ENCODE measurements at places on chromosomes 12 and 14.

DNA sequence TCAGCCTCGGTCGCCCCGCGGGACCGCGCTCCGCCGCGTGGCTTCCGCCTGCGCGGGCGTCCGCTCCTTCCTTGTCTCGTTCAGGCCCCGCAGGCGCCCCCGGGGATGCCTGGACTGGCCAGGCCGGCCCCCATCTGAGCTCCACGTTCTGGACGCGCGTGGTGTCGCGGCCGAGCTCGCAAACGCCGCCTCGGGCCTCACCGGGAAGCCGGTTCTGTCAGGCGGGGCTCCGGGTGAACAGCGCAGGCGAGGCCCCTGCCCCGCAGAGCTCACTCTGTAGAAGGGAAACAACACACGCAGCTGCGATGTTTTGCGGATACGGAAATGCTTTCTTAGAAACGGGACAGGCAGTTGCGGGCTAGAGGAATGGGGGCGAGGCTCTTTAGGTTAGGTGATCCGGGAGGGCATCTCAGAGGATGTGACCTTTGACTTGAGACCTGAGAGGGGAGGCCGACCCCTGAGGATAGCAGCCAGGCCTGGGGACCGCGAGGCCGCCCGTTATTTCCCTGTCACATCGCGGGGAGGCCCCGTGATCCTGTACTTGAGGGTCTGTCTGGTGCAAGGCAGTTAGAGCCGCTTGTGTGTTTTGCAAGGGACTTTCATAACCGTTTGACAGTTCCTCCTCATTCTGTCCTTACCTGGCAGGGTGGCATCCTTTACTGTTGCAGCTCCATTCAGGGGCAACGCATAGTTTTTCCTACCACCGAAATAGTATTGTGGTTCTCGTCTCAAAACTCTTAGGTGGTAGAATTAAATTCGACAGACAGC lies 584 bp downstream of the VRK1 start:
- DNase-seq: peak; percentile 41

DNA sequence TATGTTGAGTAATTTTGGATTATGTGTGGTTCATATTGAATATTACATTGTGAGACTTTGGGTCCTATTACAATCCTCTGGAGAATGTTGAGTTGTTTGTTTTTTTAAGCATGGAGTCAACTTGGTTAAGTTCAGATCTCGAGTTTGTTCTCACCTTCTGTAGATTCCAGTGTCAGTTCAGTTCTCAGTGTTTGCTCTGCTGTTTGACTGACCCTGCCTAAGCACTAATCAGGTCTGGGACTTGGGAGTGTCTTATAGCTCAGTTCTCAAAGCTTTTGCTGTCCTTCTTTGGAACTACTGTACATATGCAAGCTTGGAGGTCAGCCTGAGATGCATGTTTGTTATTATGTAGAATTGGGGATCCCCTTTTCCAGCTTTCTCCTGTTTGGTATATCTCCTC lies 63.1 kb downstream of the DIP2B start:
- no peak for DNase-seq

GRCh38 chr12:78316136-78316535 lies 485.4 kb downstream of the NAV3 start:
- no peak for DNase-seq

- DNase-seq: no peak
Measured at GRCh38 chr14:34742270-34743115, 28.1 kb upstream of the CFL2 start.

DNA sequence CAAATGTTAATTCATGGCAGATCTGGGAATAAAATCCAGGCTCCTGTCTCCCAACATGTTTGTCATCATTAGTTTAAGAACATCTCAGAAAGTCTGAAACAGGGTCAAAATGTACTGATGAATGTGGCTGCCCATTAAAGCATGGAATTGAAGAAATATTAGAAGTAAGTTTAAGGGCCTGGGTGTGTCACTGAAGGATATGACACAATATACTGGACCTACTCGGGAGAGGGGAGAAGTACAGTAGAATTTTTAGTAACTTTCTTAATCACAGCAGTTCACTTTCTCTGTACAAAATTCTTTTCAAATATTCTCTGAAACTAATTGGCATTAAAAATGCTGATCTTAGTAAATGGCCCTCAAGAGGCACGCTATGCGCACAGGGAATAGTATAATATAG lies 185.5 kb downstream of the ETV6 start:
- DNase-seq: no peak

DNA sequence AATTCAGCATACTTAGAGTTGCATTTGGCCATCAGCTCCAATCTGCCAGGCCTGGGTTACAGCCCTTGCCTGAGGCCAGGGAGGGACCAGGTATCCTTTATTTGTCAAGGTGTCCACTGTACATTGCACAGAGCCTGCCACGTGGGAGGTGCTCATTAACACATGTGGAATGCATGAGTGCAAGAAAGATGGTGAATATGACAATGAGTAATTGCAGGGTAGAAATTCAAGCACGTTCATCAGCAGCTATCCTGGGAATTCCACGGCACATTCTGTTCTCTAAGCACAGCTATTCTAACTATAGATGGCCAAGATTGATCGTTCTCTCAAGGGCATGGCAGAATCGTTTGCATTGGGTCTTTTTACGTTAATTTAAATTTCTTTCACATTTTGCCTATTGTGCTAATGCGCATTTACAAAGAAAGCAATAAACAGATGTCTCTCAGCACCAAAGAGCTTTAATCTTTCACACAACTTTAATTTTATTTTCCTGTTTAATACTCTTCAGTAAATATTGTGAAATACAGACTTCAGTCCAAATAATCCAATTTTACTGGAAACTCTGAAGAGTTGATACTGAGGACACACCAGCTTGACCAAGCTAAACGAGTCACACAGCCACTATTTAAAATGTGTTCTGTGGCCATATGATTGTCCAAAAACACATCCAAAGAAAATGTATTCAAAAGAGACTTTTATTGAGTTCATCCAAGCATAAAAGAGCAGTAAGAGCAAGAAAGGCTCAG lies 1025.7 kb upstream of the TMEM132C start:
- no peak for DNase-seq

GRCh38 chr12:120015313-120015712 lies 26.3 kb downstream of the BICDL1 start:
- peak; percentile 72 for DNase-seq

DNA sequence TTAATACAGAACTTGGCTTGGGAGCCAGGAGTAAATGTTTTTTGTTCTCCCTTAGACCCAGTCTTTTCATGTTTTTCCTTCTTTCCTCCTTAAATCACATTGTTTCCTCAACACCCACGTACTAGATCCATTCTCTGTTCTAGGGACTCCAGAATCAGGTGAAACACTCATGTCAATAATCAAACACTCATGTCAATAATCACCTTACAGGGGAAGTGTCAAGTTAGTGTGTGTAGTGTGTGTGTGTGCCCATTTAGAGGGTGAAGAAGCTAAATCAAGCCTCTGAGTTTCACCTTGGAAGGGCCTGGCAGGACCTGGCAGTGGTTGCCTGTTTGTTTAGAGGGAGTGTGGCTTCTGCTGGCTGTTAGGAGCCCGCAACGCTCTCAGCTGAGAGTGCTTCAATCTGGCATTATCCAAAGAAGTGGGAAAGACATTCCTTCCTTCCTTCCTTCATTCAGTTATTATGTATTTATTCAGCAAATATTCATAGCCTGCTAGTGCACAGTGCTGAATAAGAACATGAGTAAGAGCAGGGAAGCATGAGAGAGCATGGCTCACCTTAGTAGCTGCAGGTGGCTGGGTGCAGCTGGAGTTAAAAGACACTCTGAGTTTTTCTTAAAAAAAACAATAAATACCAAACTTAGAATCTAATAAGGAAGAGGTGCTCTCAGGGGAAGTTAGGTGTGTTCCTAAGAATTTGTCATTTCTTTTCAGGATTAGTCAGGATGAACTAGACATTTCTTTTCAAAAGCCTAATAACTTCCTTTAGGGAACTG lies 17.6 kb upstream of the EID3 start:
- no peak for DNase-seq

- no peak for DNase-seq
Measured at GRCh38 chr12:114213055-114213581, 192.8 kb downstream of the TBX5 start.

DNA sequence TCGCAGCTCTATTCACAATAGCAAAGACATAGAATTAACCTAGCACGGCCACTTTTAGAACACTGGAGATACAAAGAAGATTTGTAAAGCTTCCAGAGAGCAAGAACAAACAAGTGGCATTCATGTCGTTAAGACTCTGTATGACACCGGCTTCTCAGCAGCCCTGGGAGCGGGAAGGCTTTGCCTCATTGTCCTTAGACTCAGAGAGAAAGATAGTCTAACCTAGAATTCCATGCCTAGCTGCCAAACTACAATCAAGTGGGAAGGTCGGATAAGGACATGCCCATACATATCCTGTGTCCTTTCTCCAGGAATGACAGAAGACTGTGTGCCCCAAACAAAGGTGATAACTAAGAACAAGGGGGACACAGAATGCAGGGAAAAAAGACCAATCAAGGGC lies 1038.3 kb downstream of the BCL11B start:
- DNase-seq: no peak

DNA sequence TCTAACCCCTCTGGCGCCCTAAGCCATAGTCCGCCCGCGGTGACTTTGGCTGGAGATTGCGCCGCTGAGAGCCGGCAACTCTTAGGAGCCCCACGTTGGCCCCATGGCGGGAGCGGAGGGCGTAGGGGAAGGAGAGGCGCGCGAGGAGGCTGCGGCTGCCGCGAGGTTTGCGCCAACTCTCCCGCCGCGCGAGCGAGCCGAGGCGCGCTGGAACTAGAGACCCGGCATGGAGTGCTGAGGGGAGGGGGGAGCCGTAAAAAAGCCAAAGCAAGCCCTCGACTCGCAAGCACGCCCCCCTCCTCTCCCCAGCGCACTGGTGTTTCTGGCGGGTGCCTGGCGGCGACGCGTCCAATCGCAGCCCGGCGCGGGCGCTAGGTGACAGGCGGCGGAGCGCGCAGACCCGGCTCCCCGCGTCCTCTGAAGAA lies at the start of gene SYT10:
TSS of gene SYT10 (minus strand) at position 233 of the 425 bp plus-strand sequence. CDS start 297 bp downstream, outside the sequence.
- no peak for DNase-seq

All from activated CD4-positive, alpha-beta T cell treated with anti-CD3 and anti-CD28 coated beads, Interleukin-2, amount 50 U/mL, for 48 hours (primary cell).